Hematopoietic multipotent progenitor cell (in vitro differentiated cells): ENCODE measurements at places on chromosomes 16 and 17.

DNA sequence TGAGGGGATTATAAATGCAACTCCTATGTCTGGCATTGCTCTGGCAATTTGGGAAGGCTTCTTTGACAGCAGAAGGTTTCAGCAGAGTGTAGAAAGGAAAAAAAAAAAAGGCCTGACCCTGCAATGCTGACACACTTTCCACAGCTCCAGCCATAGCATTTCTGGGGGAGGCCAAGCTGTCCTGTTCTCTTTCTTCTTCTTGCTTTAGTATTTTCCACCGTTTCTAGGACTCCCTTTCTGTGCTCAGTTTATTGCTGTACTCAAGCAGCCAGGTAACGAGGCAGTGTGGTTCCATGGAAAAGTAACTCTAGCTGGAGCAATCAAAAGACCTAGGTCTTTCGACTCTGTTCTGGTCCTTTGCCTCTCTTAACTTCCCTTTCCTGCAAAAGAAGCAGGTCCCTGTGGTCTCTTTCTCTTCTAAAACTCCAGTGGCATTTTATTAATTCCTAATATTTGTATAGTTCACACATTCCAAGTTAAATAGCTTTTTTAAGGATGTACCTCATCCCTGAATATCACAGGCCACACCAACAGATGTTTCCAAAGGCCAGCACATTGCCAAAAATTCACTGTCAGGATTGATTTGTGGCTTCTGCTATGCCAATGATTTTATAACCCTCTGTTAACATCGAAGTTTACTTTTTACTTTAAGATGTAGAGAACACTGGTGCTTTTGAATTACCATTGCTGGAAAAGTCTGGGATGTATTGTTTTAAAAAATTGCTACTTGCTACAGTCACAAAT, 90.3 kb upstream of the BCAR1 start:
- DNase-seq: no peak

- no peak for DNase-seq
These were observed 404 bp downstream of the EMC6 start for GRCh38 chr17:3669085-3669347.

DNA sequence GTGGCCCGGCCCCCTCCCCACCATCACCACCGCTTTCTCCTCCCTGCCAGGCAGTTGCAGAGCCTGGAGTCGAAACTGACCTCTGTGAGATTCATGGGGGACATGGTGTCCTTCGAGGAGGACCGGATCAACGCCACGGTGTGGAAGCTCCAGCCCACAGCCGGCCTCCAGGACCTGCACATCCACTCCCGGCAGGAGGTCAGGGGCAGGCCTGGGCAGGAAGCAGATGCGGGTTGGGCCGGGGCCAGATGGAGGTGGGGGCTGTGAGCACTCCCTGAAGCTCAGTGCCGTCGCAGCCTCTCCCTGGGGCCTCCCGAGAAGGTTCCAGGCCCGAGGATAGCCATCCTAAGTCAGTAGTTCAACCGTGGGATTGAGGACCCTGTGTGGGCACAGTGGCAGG, 14.2 kb upstream of the ADGRG3 start:
- DNase-seq: peak; percentile 51

- no peak for DNase-seq
These were observed 359.1 kb downstream of the SEC14L1 start for GRCh38 chr17:77499699-77500435.

GRCh38 chr16:31528523-31529107, 915 bp downstream of the AHSP start:
- DNase-seq: no peak

DNA sequence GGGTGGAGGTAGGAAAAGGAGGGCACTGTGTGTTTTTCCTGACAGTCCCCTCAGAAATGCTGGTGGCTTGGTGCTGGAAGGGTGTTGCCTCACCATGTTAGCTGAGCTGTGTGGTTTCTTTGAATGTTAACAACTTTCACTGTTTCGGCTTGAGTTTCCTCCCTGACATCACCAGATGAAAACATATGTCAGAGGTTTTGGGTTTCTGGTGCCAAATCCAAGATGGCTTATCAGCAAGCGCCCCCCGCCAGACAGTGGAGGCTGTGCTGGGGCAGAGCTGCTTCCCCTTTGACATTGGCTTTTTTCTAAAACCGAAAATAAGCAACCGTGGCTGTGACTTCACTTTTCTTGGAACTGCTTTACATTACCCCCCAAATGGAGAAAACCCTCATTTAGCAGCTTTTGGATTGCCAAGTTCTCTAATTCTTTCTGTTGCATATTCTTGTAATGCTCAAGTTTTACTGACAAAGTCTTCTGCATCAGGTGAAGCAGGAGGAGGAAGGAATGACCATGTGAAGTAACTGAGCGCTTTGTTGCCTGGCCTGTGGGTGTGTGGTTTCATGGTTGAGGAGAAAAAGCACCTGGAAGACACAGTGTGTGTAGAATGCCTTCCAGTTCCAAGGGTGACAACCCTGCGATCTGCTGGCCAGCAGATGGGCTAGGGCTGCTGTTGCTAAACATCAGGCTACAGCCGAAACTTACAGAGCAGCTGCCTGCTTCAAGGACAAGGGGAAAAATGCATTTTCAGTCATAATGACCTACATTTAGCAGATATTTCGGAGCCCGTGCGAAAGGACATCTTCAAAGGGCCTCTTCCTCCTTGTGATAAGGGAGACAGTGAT, 9.7 kb downstream of the RMI2 start:
- peak; percentile 85 for DNase-seq

- DNase-seq: no peak
These were observed 11.2 kb downstream of the SULT1A2 start for GRCh38 chr16:28585674-28586073.

- DNase-seq: peak; percentile 5
These were observed 415 bp downstream of the ABCA5 start for GRCh38 chr17:69326377-69327059.

DNA sequence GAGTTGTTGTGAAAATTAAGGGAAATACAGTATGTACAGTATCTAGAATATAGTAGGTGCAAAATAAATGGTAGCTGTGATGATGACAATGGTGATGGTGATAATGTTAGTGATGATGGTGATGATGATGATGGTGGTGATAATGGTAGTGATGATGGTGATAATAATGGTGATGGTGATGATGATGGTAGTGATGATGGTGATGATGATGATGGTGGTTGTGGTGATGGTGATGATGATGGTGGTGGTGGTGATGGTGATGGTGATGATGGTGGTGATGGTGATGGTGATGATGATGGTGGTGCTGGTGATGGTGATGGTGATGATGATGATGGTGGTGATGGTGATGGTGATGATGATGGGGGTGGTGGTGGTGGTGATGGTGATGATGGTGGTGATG, 91.3 kb upstream of the FOXF1 start:
- DNase-seq: no peak

DNA sequence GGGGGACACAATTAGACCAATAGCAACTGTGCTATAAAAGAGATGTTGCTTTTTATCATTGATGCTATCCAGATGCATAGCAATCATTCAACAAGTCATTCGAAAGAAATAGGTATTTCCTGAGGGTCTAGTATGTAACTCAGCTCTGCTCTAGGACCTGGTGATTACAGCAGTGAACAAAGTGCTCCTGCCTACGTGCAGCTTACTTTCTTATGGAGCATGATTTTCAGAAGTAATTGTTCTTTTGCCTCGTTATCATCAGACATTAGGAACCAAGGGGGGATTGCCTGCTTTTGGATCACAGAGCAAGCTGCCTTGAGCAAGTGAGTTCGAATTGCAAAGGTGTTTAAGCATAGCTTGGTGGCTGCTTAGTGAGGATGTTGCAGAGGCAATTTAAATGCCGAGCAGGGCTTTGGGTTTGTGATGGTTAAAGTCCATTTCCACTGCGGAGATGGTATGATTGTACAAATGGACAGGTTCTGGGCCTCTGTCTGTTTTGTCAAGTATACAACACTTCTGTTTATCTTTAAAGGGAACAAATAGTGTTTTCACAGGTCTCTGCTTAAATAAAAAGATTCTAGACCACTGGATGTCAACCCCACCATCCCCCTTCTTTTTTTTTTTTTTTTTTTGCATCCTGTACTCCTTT, 41.5 kb downstream of the WWOX start:
- DNase-seq: no peak

GRCh38 chr17:69884356-69884755, 190.7 kb upstream of the KCNJ16 start:
- DNase-seq: no peak

GRCh38 chr16:16033208-16033717, 83.8 kb downstream of the ABCC1 start:
- peak; percentile 16 for DNase-seq

DNA sequence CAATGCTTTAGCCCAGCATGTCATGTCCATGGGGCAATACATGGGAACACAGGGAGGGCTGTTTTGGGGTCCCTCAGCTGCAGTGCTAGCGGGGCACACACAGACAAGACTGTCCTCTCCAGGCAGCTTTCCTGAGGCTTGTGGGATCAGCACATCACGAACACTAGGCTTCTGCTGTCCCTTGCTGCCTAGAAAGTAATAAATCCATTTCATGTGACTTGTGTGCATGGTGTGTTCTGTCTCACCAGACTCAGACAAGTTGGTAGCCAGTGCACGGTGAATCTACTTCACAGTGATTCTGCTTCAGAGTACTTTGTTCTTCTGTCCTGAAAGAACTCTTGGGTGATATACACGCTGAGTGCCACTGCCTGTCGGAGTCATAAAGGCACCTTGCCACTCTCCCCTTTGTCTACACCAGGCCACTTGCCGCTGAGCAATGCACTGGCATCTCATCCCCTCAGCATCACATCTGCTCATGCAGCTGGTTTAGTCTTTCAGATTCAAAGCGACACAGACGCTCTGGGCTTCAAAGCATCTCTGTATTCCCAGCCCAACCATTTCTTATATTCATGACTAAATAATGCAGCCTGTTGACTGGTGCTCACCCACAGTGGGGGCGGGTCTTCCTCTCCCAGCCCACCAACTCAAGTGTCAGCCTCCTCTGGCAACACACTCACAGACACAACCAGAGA, 95.2 kb upstream of the COX10 start:
- DNase-seq: no peak

GRCh38 chr16:19783363-19784182, 65.5 kb downstream of the IQCK start:
- no peak for DNase-seq

- no peak for DNase-seq
These were observed 56.4 kb downstream of the VAT1L start for GRCh38 chr16:77844801-77845200.

DNA sequence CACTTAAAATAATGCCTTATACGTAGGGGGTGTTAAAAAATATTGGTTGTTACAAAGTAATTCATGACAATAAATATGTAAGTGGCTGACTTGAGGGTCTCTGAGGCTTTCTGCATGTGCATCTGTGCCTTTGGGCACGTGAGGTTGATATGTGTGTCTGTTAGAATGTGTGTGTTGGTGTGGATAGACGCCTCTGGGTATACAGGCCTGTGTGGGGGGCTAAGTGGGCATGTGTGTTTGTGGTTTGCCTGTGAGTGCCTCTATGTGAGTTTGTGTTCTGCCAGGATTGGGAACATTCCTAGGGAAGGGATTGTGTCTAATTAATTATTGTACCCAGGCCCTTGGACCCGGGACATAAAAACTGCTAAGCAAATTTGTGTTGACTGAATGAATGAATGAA, 19.0 kb downstream of the GP2 start:
- no peak for DNase-seq

DNA sequence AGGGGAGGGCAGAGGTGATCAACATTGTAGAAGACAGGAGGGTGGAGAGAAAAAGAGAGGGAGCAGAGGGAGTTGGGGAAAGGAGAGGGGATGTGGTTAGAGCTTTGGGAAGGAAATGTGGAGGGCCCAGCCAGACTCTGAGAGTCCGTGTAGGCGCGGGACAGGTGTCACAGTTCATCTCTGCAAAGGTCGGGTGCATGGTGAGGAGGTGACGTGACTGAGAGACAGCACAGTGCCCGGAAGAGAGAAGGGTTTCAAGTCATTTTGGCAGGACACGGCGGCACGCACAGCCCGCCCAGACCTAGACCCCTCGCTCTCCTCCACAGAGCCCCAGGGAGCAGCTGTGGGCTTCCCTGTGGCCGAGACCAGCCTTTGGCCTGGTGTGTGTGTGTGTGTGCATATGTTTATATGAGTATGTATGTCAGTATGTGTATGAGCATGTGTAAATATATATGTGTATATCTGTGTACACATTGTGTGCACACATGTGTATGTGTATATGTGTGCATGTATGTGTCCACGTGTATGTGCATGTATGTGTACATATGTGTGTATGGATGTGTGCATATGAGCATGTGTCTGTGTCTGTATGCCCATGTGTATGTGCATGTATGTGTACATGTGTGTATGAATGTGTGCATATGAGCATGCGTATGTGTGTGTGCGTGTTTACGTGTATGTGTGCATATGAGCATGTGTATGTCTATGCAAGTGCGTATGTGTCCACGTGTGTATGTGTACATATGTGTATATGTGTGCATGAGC, 104.6 kb downstream of the SEC14L1 start:
- DNase-seq: no peak

DNA sequence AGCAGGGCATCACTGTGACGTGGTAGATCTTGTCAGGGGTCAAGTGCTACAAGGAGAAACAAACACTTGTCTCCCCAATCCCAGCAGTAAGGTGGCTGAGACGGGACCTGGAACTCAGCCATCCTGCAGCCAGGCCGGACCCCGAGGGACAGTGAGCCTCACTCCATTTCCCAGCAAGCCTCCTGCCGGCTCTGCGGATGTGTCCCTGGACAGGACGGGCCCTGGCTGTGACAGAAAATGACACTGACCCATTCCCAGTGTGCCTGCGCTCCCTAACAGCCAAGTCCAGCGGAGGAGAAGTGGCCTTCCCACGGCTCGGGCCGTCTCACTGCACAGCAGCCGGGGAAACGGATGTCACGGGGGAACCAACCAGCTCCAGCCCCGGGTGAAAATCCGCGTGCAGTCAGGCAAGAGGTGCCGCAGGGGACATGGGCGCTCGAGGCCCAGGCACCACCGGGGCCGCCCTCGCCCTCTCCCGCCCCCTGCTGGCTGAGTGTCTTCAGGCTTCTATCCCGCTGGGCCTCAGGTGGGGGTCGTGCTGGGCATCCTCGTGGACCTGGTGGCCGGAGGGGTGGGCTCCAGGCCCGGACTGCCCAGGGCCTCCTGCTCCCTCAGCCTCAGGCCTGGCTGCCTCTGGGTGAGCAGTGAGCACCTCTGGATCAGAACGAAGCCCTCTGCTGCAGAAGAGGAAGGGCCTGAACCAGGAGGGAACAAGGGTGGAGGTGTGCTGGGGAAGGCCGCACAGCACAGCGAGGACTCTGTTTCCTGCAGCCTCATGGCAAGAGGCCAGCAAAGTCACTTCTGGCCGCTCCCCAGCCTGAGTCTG, 6.7 kb downstream of the HAGHL start:
- no peak for DNase-seq

- peak; percentile 74 for DNase-seq
These were observed 37.6 kb upstream of the PIRT start for GRCh38 chr17:10875430-10875851.

- peak; percentile 70 for DNase-seq
These were observed 42.4 kb downstream of the RAI1 start for GRCh38 chr17:17723354-17724261.

- DNase-seq: no peak
These were observed 12.0 kb downstream of the MINK1 start for GRCh38 chr17:4845118-4845517.

- DNase-seq: no peak
These were observed 1.4 kb upstream of the CD2BP2 start for GRCh38 chr16:30356401-30357084.
